Cardiac septum (tissue), 1 donor: ENCODE measurements at places on chromosomes 12 and 14. TPM values are rescaled to one million over a fixed set of nuclear protein-coding genes. Genes with fewer than 3 reads are reported as not detected.

The NELL2 gene
- total RNA-seq: 1.3 TPM

The PPP1R1A gene
- 37.9 TPM for total RNA-seq

The APOF gene
- not detected for total RNA-seq

The SLC17A8 gene
- not detected for total RNA-seq

The HOTAIR gene
- not detected for total RNA-seq

GRCh38 chr12:112325622-112326207 is 56.5 kb downstream of the HECTD4 start:
- DNase-seq: no peak

DNA sequence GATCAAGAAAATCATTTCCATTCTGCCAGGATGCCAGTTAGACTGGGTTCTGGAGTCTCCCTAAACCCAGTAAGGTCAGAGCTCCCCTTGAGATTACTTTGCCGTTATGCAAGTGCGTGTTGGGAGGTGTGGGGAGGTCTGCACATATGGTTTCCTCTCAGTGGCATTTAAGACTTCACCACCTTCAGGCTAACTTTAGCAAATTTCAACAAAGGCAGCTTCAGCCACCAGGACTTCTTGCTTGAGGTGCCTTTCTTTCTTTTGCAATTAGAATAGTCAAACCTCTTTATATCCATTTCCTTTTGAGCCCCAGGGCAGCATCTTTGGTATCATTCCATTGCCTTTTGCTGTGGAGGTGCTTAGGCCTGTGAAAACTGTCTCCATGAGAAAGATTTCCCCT is 117.2 kb upstream of the CCND2 start:
- no peak for DNase-seq

DNA sequence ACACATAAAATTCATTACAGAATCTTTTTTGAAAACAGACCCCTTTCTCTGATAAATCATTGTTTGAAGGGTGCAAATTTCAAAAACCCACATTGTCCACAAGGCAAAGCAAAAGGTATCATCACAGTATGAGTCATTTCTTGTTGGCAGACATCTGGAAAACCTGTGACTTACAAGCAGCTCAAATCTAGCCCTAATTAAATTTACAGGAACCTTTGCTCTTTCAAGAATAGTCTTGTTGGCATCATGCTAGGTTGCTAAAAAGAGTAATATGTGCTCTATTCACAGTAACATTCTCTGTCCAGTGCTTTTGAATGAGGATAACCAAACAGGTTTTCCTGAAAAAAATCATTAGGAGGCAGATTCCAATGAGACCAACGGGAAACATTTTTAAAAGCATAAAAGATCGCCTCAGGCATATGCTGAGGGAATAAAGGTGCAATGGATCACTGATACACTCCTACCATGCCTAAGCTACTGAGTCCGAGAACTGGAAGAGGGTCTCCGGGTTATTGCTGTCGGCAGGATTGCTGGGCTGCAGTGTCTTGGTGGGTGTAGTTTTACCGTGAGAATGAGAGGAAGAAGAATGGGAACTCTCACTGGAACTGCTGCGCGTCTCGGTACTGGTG is 55.5 kb upstream of the TTC7B start:
- no peak for DNase-seq

GRCh38 chr12:124506145-124506831 is 61.1 kb downstream of the NCOR2 start:
- DNase-seq: peak; percentile 90

- no peak for DNase-seq
Observed at GRCh38 chr14:51704545-51704944, 52.8 kb downstream of the FRMD6 start.

DNA sequence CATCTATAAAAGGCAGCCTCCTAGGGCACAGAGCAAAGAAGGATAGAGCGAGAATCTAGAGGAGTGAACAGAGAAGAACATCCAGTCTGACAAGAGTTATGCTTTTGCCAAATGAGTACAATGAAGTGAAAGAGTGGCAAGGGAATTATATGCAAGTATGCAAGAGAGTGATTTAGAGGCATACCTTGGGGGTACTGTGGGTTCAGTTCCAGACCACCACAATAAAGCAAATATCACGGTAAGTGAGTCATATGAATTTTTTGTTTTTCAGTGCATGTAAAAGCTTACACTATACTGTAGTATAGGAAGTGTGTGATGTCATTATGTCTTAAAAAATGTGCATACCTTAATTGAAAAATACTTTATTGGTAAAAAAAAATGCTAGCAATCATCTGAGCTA is 101.4 kb downstream of the SLC38A1 start:
- DNase-seq: no peak
